ENCODE measurements at places on chromosomes 1 and 21. TPM values are rescaled to one million over a fixed set of nuclear protein-coding genes. Genes with fewer than 3 reads are reported as not detected.

- DNase-seq = no peak
Observed at GRCh38 chr1:37922767-37923550, 23.9 kb downstream of the INPP5B start.

DNA sequence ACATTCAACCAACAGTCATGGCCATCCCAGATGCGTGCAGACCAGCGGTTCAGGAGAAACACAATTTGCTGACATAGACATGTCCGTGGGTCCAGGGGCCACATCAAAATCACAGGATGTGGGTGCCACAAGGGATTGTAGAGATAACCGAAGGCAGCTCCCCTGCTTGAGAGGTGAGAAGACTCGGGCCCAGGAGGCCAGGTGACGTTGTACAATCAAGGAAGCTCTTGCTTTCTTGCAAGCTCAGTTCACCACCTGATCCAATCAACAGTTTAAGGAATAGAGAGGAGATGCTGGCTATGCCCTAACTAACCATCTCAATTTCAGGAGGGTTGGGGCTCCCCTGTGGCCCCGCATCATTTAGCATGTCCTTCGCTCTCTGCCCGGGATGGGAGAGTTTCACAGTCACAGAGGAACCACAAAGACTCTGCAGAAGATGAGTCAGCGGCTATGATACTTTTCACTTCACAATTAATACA is 19.5 kb downstream of the UBASH3A start:
- no peak for DNase-seq

Gene GPR37L1
- 0.20 TPM for polyA plus RNA-seq

GRCh38 chr21:15122241-15122640 is 57.4 kb upstream of the NRIP1 start:
- DNase-seq = no peak

DNA sequence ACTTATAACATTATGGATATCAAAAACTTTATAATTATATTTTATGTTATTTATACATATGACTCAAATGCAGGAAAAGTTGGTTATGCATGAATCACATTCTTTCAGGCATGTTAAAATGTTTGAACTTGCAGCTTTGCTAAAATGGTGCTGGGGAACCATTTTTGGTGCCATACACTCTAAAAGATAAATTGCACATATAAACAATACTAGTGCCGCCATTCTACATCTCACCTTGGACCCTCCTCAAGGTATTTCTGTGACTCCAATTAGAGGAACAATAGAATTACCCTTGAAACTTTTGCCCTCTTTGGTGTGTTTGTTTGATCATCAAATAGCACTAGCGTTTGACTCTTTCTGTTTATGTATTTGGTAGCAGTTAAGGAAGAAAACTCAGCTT is 997 bp downstream of the PRKACB start:
- DNase-seq = no peak

DNA sequence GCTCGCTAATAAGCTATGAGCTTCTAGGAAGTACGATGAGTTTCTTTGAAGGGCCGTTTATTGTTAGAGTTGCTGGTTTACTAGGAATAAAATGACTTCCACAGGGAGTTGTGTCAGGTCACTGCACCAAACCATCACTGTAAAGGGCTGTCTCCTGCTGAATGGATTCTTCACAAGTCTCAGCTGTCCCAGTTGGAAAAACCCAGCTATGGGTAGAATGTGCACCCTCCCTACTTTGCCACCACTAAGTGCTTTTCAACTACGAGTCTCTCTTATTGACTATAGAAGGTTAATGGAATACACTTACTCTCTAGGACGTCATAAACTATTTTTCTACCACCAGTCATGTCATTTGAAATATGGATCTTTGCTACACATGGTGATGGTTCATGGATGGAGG is 94.8 kb upstream of the BMP8A start:
- no peak for DNase-seq

GRCh38 chr21:41164981-41165655 is 2.8 kb upstream of the BACE2 start:
- no peak for DNase-seq

DNA sequence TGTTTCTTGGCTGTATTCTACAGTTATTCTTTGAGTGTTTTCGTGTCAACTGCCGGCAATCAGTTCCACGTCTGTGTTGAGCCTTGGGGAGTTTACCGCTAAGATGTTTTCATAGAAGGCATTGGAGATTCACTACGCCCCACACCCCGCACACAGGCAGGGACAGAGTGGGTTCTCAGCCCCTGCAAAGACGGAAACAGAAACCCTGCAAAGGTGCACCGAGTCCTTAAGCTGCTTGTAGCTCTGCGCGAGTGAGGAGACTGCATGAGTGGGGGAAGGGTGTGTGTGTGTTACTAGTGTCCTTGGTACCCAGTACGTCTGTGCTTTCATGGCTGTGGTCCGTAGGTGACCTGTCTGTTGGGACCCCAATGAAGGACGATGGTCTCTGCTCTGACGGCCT is 1.9 kb downstream of the LHX4 start:
- DNase-seq = no peak

DNA sequence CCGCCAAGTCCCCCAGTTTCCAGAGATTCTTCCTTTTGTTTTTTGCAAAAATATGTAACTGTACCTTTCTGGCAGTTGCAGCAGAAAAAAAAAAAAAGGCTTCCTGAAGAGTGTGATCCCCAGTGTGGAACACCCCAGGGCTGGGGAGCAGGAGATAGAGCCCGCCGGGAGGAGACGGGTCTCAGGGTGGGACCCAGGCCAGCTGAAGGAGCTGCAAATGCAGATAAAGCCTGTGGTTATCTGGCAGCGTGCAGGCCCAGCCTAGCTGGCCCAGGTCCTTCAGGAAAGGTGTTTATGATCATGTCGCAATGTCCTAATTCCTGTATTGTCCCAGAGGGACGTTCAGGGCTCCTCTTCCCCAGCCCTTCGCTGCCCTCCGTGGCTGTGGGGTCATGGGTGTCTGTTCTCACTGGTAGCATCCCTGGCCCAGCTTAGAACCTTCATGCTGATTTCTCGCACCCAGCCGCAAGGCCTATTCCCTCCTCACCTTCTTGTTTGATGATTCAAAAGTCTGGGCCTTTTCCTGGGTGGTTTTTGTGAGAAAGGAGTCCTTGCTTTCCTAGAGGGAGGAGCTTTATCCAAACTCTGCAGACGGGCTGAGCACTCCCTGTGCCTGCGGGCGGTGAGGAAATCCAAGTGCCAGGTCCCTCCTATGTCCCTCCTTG is 26.2 kb downstream of the RNF187 start:
- DNase-seq = no peak

- DNase-seq = no peak
Observed at GRCh38 chr1:86516335-86516734, 30.5 kb upstream of the CLCA4 start.

DNA sequence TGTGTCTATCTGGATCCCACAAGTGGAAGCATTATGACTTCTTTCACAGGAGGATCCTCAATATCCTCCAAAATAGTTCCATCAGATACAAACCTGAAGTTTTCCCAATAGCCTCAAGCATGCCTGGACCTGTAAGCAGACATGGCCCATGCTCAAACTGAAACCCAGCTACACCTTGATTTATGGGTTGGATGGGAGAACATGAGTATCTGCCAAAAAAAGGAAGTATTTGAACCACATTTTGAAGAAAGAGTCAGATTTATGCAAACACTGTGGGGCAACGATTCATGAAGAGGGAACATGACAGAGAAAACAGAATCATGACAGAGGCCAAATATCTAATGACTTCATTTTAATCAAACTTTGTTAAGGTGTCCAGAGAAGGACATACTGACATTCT is 351.0 kb upstream of the NFIA start:
- DNase-seq = no peak

Gene LAD1
- polyA plus RNA-seq = 11.9 TPM

Gene TGFBR3
- polyA plus RNA-seq = 40.4 TPM

DNA sequence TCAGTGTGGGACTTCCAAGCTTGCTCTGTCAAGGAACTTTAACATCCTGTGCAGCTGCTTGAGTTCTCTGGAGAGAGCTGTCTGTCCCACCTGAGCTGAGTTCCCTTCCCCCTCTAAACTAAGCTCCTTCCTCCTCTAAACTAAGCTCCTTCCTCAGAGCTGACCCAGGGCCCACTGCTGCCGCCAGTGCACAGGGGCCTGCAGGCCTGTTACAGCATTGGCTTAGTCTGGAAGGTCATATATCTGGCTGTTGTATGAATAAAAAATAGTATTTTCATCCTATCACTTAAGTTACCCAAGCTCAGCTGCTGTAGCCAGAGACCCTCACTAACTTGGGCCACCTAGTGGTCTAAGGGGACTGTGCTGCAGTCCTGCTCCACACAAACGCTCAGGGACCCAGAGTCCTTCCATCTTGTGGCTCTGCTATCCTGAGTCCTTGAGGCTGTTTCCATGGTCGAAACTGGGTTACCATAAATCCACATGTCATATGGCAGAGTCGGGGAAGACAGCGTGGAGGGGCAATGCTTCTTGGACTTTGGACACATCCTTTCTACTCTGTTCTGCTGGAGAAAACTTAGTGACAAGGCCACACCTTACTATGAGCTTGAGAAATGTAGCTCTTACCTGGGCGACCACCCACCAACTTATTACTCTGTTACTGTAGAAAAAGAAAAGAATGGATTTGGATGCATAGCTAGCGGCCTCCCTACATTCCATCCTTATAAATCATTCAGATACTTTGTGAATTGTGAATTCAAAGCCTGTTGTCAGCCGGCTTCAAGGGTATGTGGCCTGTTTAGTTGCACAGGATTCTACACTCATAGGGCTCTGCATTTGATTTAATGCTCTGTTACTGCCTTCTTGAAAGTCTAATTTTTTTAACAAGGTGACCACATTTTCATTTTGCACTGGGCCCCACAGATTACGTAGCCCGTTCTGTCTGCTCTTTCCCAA is 71.4 kb upstream of the GCLM start:
- no peak for DNase-seq

DNA sequence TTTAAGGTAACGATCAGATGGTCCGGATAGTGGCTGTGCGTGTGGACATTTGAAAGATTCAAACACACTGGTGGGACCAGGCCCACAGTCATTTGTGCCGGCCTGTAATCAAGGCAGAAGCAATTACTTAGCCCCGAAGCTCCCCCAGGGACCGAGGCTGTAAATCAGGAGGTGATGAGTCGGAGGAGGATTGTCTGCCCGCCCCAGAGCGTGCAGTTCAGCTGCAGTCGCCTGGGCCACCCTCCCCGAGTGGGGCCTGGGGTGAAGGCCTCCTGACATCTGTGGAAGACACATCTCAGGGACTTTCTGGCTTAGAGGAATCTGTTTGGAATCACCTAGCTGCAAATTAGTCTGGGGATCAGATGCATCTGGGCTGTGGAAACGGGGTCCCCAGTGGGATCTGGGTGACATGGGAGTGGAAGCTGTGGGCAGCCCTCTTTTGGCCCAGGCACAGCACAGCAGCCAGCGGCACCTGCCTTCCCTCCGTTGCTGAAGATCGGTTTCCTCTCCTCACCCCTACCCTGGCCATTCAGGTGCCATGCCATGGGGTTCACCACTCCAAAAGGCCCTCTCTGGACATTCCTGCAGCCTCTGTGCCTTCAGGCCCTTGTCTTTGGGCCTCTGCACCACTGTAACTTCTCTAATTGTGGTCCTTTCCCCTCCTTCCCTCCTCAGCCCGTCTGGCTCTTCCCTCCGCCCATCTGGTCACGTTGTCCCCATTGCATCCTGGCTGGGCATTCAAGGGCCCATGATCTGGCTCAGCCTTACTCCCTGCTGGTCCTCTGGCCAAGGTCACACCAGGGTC is 25.7 kb downstream of the LHX4 start:
- no peak for DNase-seq

GRCh38 chr1:244011271-244011670 is 39.8 kb upstream of the ZBTB18 start:
- no peak for DNase-seq

GRCh38 chr1:24102961-24103360 is 9.0 kb downstream of the MYOM3 start:
- peak; percentile 51 for DNase-seq

DNA sequence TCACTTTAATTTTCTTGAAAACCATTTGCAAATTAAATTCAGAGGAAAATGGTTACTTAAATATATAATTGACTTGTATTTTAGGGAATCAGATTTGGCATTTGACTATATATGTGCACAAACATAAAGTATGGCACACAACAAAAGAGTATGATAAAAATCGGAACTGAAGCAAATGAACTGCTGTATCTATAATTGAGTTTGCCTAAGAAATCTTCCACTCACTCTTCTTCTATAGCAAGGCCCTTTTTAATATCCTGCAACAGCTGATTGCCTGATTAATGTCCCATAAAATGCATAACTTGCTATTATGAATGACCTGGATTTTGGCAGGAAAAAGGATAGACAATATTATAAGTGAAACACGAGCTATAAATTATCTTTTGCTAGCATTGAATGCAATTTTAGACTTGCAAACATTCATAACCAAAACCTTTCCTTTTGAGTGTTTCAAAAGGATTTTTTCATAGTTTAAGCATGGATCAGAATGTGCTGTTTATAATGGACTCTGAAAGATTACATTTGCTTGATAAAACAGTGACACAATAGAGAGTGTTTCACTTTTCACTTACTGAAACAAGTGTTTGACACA is 2204.3 kb downstream of the MRPL39 start:
- DNase-seq = no peak

DNA sequence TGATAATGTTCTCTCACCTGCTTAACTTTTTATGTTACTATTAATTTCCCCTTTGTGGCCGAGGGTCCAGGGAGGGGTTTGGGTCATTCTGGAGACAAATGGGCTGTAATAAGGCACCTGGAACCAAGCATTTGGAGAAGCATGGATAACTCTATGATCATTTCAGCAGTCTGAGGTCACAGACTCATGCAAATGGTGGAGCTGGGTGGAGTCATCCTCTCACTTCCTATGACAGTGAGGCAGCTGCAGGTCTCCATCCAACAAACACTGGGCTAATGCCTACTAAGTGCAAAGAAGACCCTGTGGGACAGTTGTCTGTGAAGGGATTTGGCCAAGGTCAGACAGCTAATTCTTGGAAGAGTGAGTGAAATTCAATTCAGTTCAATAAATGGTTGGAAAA is 28.8 kb upstream of the CAMTA1 start:
- no peak for DNase-seq

Gene KRTAP23-1
- not detected for polyA plus RNA-seq

GRCh38 chr1:210373878-210374599 is 45.3 kb downstream of the HHAT start:
- no peak for DNase-seq

Gene FCRL5
- polyA plus RNA-seq = 0.08 TPM

DNA sequence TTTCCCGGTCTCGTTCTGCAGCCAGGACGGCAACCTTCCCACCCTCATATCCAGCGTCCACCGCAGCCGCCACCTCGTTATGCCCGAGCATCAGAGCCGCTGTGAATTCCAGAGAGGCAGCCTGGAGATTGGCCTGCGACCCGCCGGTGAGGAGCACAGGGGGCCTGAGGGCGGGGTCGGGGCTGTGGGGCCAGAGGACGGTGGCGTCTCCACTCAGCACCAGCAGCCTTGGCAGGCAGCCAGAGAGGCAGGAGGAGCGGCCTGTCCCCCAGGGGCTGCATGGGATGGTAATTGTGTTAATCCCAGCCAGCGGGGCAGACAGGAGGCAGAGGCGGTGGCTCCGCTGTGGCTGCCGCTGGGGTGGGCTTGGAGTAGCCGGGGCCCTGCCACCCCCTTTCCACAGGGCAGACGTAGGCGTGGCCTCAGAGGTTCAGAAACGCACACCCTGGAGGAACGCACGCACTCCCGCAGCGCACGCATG is 12.1 kb downstream of the SAMD11 start:
- DNase-seq = no peak

Gene DISC1
- polyA plus RNA-seq = 10.1 TPM

- no peak for DNase-seq
Observed at GRCh38 chr1:173453982-173454381, 23.2 kb upstream of the PRDX6 start.

GRCh38 chr1:234712891-234713305 is 102.9 kb upstream of the IRF2BP2 start:
- no peak for DNase-seq
